ENCODE measurements at places on chromosomes 5 and 9.
A peak's percentile ranks its signal among the peaks of the same experiment; 100 is the strongest.

DNA sequence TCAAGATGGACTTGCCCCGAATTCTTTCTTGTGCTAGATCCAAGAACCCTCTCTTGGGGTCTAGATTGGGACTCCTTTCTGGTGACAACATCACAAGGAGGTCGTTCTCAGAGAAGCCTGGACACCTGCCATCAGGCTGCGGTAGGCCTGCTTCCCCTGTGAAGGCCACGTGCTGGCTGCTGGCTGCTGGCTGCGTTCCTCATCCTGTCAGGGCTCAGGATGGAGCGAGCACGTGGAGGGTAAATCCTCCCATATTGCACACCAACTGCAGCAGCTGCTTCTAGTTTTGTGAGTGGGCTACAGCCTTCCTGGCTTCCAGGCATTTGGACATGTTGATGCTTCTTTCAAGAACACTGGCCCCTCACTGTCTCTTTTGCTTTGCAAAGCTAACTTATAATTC is 95.6 kb downstream of the HSPA4 start:
- DNase-seq: peak; percentile 20

GRCh38 chr9:2220036-2220435 is 204.9 kb downstream of the SMARCA2 start:
- no peak for DNase-seq

- DNase-seq: no peak
These were observed 19.1 kb upstream of the SLC9A3 start for GRCh38 chr5:543351-543750.

GRCh38 chr5:108312258-108312657 is 69.6 kb downstream of the FBXL17 start:
- no peak for DNase-seq

DNA sequence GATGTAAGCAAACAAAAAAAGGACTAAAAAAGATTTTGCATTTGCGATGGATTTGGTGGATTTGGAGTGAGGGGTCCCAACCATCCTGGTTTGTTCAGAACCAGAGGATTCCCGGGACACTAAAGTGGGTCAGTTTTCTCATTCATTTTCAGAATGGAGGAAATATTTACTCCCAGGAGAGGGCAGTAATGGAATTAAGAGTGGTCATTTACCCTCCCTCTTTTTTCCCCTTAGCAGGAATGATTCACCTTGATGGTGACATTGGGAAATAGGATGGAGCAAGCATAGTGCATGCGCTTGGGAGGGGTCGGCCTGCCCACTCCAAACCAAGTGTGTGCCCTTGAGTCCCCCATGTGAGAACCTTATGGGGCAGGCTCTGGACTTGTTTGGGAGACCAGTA is 164.2 kb upstream of the PUM3 start:
- no peak for DNase-seq
